ENCODE measurements at places on chromosomes 1 and 21. TPM values are rescaled to one million over a fixed set of nuclear protein-coding genes. Genes with fewer than 3 reads are reported as not detected.

DNA sequence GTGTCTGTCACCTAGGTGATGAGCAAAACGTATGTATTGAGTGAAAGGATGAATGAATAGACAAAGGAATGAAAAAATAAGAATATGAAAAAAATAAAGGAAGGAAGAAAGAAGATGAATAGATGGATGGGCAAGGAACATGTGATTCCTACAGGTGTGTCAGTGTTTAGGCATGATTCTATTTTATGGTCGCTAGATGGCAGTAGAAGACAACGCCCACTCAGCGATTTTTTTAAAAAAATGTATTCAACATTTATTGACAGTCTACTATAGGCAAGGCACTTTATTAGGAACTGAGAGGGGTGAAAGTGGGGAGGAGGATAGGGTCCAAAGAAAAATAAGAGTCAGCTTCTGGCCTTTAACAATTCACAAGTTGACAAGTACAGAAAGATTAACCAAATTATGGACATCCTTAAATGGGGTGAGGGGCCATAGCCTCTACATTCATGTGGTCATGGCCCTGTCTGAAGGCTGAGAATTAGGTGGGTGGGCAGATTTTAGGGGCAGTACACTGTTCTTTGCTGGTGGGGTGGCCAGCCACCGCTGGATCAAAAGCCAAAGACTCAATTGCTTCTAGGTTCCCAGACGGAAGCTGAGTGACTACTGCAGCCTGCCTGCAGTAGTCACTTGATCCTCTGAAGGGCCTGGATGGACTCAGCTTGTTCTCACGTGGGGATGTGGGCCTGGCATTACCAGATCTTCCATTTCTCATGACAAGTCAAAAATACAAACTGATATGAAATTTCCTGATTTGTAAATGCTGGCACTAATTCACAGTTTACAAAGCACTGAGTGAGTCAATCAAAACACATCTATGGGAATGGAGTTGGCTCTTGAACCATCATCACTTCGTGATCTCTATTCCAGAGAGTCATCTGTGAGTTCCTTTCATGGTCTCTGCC is 83.9 kb downstream of the FASLG start:
- DNase-seq, result no peak

GRCh38 chr21:15210235-15210678 is 145.5 kb upstream of the NRIP1 start:
- no peak for DNase-seq

DNA sequence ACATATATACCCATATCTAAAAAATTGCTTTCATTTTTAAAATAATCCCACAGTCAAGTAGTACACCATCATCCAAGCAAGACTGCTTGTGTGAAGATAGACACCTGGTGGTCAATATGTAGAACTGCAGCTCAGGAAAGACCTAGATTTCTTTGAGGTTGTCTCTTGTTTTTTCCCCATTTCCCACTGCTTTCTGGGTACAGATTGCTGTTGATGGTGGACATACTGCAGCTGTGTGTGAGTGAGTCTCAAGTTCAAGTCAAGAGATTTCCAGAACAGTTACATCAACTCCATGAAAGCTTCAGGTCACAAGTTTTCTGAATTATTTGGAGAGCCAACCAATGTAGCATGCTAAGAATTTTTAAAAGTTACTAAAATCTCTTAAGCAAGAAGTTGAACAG is 306.4 kb downstream of the DUSP10 start:
- peak; percentile 39 for DNase-seq

DNA sequence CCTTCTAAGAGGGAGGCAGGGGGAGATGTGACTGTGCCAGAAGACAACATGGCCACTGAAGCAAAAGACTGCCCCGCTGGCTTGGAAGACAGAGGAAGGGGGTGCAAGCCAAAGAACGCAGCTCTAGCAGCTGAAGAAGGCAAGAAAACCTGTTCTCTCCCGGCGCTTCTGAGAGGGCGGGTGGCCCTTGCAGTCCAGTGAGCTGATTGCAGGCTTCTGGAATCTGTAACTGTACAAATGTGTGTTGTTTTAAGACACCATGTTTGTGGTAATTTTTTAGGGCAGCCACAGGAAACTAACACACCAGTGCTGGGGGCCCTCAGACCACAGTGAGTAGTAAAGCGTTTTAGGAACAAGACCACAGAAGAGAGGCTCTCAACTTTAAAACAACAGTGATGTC is 47.0 kb downstream of the CD46 start:
- DNase-seq, result no peak

DNA sequence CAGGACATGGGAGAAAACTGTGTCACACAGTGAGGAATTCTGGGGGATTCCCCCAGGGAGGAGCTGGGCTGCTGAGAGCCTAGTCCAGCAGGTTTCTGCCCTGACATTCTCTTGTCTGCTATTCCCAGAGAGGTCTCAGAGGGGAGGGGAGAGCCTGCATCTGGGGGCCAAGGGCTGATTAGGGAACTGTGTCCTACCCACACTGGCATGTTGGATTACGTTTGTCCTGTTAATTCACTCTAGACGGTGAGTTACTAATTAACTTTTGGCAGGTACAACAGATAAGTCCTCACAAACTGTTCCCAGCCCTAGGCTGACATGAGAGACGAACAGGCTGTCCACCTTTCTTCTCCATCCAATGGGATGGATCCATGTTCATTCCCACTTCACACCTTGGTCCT is 2.6 kb upstream of the SH3BGRL3 start:
- DNase-seq, result no peak

DNA sequence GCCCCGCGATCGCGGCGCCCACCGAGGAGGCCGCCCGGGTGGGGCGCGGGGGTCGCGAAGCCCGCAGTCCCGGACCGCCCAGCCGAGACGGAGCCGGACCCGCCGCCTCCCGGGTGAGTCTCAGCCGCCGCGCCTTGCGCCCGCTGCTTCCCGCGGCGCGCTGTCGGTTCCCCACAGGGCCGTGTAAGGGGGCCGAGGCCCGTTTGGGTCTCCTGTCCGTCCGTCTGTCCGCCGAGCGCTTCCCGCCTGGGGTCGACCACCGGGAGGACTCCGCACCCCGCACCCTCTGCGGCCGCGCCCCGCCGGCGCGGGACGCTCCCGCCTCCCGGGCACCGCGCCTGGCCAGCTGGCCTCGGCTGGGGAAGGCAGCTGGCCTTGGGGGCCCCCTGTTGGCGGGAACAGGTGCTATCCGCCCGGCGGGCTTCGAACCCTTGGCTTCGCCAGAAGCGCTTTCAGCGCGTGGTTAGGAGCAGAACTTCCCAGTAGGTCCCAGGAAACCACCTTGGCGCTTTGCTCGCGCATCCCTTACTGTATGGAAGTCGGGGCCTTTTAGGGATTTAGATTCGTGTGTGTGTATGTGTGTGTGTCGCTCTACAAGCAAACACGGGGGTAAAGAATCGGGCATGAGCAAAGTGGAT is 414 bp downstream of the TMEM51 start:
- no peak for DNase-seq

- no peak for DNase-seq
Observed at GRCh38 chr1:182091083-182091482, 29.6 kb upstream of the ZNF648 start.

GRCh38 chr1:49187056-49187455 is 410.4 kb upstream of the BEND5 start:
- no peak for DNase-seq

GRCh38 chr1:246001837-246002230 is 505.2 kb downstream of the SMYD3 start:
- no peak for DNase-seq

GRCh38 chr1:184813528-184814089 is 59.0 kb upstream of the EDEM3 start:
- DNase-seq, result no peak

DNA sequence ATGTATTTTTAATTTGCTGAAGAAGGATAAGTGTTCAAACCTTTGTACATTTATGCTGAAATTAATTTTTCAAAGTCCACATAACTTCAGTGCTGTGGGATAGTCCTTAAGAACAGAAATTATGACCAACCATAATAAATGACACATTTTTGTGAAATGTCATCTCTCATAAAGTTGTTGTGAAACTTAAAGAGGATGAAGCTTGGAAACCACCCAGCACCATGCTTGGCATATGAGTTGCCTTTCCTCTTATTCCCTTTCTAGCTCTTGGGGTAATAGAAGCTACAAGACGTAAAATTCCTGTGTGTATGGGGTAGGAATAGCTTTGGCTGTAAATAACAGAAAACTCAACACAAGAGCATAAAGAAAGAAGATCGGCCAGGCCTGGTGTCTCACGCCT is 18.9 kb upstream of the USP24 start:
- no peak for DNase-seq

GRCh38 chr1:25437672-25438071 is 7.0 kb downstream of the MACO1 start:
- DNase-seq, result no peak

DNA sequence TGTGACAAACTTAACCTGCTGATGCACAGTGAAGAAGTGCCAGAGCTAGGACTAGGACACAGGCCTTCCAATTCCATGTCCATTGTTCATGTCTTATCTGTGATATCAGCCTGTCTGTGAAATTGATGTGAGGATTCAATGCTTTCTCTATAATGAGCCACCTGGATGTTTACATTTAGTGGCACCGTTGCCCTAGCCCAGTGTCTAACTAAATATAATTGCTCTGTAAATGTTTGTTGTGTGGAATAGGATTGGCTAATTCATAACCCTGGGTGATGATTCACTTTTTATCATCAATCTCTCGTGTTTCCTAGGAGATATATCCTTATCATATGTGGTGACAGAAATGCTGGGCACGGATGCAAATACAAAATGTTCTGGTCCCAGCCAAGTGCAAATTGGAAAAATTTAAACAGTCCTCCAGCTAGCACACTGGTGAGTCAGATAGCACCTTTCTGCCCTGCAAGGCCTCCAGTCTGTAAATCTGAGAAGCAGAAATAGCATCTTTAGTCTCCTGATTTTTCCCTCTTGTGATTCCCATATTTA is 46.9 kb upstream of the GNG12 start:
- no peak for DNase-seq

FLG2 gene
- polyA plus RNA-seq, result 0.40 TPM

FAM163A gene
- 0.57 TPM for polyA plus RNA-seq

ANKRD45 gene
- polyA plus RNA-seq, result 5.9 TPM

CITED4 gene
- polyA plus RNA-seq, result 2.4 TPM

RHOU gene
- 14.3 TPM for polyA plus RNA-seq

AIRE gene
- polyA plus RNA-seq, result 0.42 TPM

GJA9 gene
- polyA plus RNA-seq, result 0.76 TPM

LMOD1 gene
- 3.9 TPM for polyA plus RNA-seq

ZNF697 gene
- polyA plus RNA-seq, result 21.9 TPM

SYCP1 gene
- polyA plus RNA-seq, result 0.90 TPM

Data from left kidney (tissue), 8 donors.